ENCODE measurements at places on chromosomes 4 and X.

DNA sequence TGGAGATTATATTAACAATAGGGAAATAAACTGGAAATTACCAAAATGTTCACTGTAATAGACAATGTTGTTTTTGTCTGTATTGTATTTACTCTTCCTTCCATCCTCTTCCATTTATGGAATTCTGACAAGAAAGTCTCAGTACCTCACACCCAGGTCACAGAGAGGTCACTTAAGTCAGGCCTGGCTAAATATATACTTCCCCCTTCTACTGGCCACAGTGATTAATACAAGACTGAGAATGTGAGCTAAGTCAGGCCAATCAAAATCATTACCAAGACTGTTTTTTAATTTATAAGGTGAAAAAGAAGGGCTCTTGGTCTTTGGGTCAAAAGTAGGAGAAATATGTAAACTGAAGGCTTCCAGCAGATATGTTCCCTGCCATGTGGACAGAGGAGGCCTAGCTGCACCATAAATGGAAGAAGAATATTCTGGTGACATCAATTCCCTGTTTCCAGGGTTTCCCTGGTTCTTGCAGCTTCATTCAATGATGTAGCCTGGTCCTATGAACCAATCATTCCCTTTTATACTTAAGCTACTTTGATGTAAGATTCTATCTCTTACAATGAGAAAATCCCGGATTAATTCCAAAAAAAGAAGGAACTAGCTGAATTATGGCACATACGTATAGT, 64.3 kb downstream of the LRBA start:
- no peak for DNase-seq

GRCh38 chr4:185700630-185701029, 111.4 kb downstream of the SORBS2 start:
- DNase-seq = no peak

DNA sequence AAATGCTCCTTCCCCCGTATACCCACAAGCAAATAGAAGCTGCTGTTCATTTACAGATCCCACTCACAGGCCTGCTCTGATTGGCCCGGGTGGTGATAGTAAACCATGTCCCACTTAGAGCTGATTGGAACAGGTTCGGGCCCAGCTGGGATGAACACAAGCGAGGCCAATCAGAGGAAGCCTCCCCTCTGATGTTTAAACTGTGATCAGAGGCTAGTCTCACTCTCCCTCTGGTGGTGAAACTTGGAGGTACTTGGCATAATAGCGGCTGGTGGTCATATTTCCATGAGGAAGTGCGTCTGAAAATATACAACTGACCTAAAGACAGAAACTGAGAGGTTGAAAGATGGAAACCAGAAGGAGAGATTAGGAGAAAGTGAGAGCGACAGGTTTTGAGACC, 51.5 kb upstream of the TRPC3 start:
- DNase-seq = no peak

DNA sequence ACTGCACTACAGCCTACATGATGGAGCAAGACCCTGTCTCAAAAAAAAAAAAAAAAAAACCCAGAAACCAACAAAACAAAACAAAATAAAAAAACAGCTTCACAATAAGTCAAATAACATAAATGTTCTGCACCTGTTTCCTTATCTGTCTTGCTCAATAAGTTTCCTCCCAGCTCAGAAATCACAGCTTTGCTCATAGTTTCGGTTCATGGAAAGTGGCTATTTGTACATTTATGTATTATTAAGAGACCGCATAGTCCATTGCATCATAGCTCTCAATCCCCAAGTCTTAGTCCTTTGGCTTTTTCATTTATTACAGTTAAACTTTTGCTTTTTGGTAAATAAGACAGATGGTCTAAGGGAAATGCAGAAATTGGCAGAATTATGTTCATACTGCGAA, 24.4 kb upstream of the CFAP299 start:
- no peak for DNase-seq

DNA sequence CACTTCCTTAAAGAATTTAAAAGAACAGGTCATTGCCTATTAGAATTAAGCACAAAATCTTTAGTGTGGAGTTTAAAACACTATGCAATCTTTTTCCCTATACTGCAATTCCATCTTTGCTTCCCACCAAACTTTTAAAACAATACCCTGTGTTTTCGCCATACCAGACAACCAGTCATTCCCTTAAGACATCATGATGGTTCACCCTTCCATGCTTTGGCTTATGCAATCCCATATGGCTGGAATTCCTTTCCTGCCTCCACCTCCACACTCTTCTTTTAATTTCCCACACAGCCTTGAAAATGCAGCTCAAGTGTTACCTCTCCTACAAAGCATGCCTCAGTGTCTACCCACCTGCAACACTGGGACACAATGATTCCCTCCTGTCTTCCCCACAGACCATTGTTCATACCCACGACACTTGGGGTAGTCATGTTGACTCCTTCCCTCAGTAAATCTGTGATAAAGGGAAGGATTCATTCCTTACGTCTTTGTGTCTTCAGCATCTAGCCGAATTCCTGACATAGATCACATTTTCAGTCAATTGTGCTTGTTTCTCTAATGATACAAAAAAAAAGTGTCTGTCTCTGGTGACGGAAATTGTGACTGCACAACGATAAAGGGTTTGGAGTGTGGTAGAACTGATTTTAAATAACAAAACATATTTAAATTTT, 166.3 kb downstream of the FNIP2 start:
- no peak for DNase-seq

DNA sequence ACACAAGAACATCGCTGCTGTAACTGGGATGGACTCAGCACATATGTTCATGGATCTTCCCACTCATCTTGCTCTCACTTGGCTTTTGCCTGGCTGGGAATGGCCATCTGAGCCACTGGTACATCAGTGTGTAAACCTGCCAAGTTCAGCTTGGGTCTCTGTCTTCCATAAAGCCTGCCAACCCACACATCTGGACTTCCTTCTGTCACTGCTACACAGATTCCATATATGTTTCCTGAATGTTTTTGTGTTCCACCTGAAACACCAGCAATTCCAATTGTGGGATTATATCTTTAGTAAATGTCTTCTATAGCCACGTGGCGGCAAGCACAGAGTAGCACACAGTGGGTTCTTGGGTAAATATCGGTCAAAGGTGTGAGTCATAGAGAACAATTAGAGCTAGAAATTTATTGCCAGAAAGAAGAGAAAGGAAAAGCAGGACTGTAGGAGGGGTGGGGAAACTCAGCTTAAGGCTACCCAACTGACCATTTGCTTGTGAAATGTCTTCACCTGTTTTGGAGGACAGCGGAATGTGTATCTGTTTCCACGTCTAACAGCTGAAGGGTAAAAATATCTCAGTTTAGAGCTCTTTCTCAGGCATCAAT, 125.9 kb downstream of the MFAP3L start:
- DNase-seq = no peak

- no peak for DNase-seq
These were observed 135.4 kb upstream of the RBPJ start for GRCh38 chr4:26185436-26185835.

Measured in BJ (cell line).